ENCODE measurements at places on chromosomes 6 and 20. TPM values are rescaled to one million over a fixed set of nuclear protein-coding genes. Genes with fewer than 3 reads are reported as not detected.

DNA sequence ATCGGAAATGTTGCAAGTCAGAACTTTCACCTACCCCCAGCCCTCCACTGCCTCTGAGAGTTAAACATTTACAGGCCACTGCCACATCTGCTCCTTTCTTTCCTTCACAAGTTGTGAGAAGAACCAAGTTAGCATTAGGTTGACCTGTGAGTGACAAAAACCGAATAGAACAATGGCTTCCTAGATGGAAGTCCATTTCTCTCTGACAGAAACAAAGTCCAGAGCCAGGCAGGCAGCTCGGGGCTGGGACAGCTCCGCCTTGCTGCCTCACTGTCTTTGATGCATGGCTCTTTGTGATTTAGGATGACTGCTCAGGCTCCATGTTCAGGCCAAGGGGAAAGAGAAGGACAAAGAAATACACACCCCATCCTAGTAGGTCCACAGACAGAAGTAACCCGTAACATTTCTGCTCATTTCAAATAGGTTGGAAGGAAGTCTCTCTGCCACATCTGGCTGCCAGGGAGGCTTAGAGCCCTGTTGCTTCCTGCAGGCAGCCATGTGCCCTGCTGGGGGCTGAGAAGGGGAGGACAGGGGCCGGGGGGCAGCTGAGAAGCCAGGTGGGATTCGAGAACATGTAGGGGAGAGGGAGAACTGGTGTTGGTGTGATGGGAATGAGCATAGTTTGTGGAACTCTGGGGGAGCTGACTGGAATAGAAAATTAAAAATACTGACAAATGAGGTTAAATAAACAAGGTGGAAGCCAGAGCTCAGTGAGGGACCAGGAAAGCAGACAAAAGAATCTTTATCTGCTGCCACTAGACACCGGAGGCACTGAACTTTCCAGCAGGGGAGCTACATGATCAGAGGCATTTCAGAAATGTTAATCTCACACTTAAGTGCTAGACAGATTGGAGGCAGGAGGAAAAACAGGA lies 19.5 kb upstream of the IER3 start:
- no peak overlapping the region for H3K4me3 ChIP-seq
- H3K27ac ChIP-seq: peak overlapping the region; percentile 36
- no peak for DNase-seq
- H3K27me3 ChIP-seq: no peaks in the 10 kb centered on the region
- H3K36me3 ChIP-seq: no peaks in the 10 kb centered on the region

- no peaks in the 10 kb centered on the region for H3K4me1 ChIP-seq
- no peaks in the 10 kb centered on the region for H3K27me3 ChIP-seq
- H3K4me3 ChIP-seq: no peak overlapping the region
- DNase-seq: no peak
- H3K36me3 ChIP-seq: no peaks in the 10 kb centered on the region
- no peak overlapping the region for H3K27ac ChIP-seq
Measured at GRCh38 chr6:8958894-8959511, 523.7 kb upstream of the SLC35B3 start.

DNA sequence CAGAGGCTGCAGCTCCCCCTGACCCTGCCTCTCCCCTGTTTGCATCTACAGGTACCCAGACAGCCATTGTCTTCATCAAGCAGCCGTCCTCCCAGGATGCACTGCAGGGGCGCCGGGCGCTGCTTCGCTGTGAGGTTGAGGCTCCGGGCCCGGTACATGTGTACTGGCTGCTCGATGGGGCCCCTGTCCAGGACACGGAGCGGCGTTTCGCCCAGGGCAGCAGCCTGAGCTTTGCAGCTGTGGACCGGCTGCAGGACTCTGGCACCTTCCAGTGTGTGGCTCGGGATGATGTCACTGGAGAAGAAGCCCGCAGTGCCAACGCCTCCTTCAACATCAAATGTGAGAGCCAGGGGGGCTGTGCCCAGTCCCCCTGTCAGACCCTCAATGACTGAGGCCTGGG lies 42.1 kb upstream of the SRF start:
- peaks cover 42% of the 10 kb centered on the region for H3K4me1 ChIP-seq
- H3K4me3 ChIP-seq: no peak overlapping the region
- H3K36me3 ChIP-seq: no peaks in the 10 kb centered on the region
- no peak for DNase-seq
- no peaks in the 10 kb centered on the region for H3K27me3 ChIP-seq

GRCh38 chr20:20130399-20130798 lies 78.1 kb downstream of the CFAP61 start:
- no peaks in the 10 kb centered on the region for H3K4me1 ChIP-seq
- no peaks in the 10 kb centered on the region for H3K27me3 ChIP-seq
- no peaks in the 10 kb centered on the region for H3K36me3 ChIP-seq

DNA sequence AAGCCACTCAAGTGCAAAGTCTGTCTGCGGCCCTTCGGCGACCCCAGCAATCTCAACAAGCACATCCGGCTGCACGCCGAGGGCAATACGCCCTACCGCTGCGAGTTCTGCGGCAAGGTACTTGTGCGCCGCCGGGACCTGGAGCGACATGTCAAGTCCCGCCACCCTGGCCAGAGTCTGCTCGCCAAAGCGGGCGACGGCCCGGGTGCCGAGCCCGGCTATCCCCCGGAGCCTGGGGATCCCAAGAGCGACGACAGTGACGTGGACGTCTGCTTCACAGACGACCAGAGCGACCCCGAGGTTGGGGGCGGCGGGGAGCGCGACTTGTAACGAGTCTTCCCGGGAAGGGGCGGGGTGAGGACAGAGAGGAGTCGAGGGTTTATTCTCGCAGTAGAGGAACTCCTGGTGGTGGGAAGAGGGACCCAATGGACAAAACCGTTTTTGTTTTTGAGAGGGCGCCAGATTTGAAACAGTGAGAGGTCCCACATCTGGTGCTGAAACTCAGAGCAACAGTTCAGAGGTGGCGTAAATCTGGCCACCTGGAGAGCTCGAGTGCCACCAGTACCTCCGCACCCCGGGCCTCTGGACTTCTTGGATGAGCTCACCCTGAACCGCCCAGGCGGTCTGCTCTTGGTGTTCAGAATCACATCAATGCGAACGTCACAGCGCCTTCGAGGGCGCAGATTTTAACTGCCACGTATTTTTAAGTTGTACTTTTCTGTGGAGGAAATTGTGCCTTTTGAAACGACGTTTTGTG lies 8.0 kb downstream of the PRDM13 start:
- no peaks in the 10 kb centered on the region for H3K36me3 ChIP-seq
- no peak overlapping the region for H3K27ac ChIP-seq
- H3K27me3 ChIP-seq: peaks cover 40% of the 10 kb centered on the region
- H3K4me3 ChIP-seq: peak overlapping the region; percentile 49
- peaks cover 21% of the 10 kb centered on the region for H3K4me1 ChIP-seq

DNA sequence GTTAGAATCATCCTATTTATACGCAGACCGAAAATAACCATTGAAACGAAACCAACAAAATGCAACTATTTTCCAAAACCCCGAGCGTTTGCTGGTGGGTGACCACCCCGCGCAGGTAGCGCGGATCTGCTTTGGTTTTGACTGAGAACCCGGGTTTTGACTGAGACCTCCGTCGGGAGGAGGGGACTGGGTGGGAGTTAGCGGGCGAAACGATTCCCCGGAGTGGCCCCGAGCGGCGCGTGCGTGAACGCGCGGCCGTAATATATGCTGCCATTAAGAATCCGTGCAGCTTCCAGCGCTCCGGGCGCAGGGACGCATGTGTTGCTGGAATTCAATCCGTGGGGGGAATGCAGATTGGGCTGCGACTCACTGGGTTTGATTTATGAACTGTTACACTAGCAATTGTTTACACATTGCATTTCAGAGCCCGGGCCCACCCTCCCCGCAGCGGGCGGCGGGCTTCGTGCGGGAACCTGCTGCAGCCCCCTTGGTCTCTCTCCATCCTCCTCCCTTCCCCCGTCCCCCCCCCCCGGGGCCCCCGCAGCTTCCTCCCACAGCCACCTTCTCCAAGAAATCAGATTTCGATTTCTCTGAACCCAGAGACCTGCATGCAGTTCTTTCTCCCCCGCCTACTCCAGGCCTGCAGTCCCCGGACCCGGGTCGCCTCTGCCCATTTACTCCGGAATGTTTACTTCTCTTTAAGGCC lies 9.9 kb downstream of the NRN1 start:
- no peak for DNase-seq
- no peaks in the 10 kb centered on the region for H3K36me3 ChIP-seq
- peaks cover 18% of the 10 kb centered on the region for H3K27me3 ChIP-seq
- H3K4me1 ChIP-seq: peaks cover 46% of the 10 kb centered on the region
- H3K27ac ChIP-seq: peak overlapping the region; percentile 53
- peak overlapping the region; percentile 45 for H3K4me3 ChIP-seq

DNA sequence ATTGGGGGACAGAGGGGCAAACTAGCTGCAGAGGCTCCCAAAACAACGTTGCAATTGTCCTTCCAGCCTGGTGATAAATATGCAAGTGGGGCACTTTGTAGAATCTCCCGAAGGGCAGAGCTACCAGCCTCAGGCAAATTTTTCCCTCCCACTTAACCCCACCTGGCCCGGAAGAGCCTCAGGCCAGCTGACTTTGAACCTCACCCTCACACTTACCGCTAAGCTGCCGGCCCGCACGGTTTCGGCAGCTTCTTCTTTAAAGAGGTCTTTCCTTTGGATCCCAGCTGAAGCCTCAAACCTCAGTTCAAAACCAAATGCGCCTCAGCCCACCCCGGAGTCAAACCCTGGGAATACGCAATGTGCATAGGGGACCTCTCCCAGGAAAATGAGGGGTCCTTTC lies 2.5 kb downstream of the OVOL2 start:
- H3K27ac ChIP-seq: no peak overlapping the region
- no peak for DNase-seq
- H3K27me3 ChIP-seq: peaks cover 7% of the 10 kb centered on the region
- no peaks in the 10 kb centered on the region for H3K36me3 ChIP-seq
- H3K4me1 ChIP-seq: peaks cover 39% of the 10 kb centered on the region

GRCh38 chr20:33298391-33298790 lies 15.4 kb downstream of the BPIFB1 start:
- H3K27ac ChIP-seq: no peak overlapping the region
- no peaks in the 10 kb centered on the region for H3K36me3 ChIP-seq
- H3K4me1 ChIP-seq: no peaks in the 10 kb centered on the region
- no peak for DNase-seq
- H3K4me3 ChIP-seq: no peak overlapping the region

DNA sequence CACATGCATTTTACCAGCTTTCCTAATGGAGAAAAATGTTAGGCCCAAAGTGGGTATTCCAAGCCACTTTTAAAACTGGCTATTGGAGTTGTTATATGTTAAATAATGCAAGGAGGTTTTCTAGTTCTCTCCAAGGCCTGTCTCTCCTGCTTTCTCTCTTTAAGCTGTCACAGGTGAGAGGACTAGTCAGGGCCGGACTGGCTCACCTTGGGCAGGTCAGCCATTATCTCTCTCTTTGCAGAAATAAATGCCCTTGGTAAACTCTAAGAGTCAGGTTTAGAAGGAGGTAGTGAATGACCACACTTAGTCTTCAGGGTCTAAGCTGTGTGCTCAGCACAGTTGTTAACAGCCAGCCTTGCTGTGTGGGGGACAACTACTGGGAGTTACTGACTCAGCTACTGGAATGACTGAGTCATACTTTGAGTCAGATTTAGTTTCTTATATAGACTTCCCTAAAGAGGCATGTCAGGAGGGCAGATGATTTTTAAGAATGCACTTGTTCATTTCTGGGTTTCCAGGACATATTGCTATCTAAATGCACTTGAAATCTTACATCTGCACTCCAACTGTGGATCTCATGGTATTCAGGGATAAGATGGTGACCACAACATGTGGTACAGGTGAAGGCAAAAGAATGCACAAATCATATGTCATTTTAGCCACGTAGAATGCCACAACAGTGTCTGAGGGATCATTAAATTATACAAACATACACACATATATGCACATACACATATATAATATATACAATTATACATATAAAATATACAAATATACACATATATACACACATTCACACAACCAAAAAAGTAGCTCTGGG lies 719.4 kb downstream of the EPM2A start:
- no peaks in the 10 kb centered on the region for H3K27me3 ChIP-seq
- no peak for DNase-seq
- no peak overlapping the region for H3K4me3 ChIP-seq
- H3K27ac ChIP-seq: no peak overlapping the region

- no peaks in the 10 kb centered on the region for H3K36me3 ChIP-seq
- H3K4me3 ChIP-seq: no peak overlapping the region
- no peaks in the 10 kb centered on the region for H3K4me1 ChIP-seq
- DNase-seq: no peak
- H3K27me3 ChIP-seq: no peaks in the 10 kb centered on the region
- no peak overlapping the region for H3K27ac ChIP-seq
Measured at GRCh38 chr6:105835373-105835772, 250.8 kb upstream of the PRDM1 start.

GRCh38 chr20:2206957-2207769 lies 88.6 kb upstream of the TGM3 start:
- DNase-seq: no peak
- no peak overlapping the region for H3K27ac ChIP-seq
- no peaks in the 10 kb centered on the region for H3K36me3 ChIP-seq
- peak overlapping the region; percentile 61 for H3K4me3 ChIP-seq

- no peaks in the 10 kb centered on the region for H3K36me3 ChIP-seq
- no peak overlapping the region for H3K27ac ChIP-seq
- H3K4me1 ChIP-seq: no peaks in the 10 kb centered on the region
Measured at GRCh38 chr6:34284563-34285447, 36.0 kb upstream of the SMIM29 start.

- H3K4me3 ChIP-seq: no peak overlapping the region
- no peaks in the 10 kb centered on the region for H3K4me1 ChIP-seq
- H3K27ac ChIP-seq: no peak overlapping the region
- no peaks in the 10 kb centered on the region for H3K36me3 ChIP-seq
- DNase-seq: no peak
- no peaks in the 10 kb centered on the region for H3K27me3 ChIP-seq
Measured at GRCh38 chr6:65182681-65183080, 524.3 kb downstream of the EYS start.

GRCh38 chr20:59781226-59781625 lies 152.2 kb downstream of the SYCP2 start:
- H3K27me3 ChIP-seq: no peaks in the 10 kb centered on the region
- no peak overlapping the region for H3K27ac ChIP-seq
- no peaks in the 10 kb centered on the region for H3K36me3 ChIP-seq
- no peak overlapping the region for H3K4me3 ChIP-seq
- H3K4me1 ChIP-seq: no peaks in the 10 kb centered on the region

GRCh38 chr20:13024596-13024995 lies 15.8 kb downstream of the SPTLC3 start:
- DNase-seq: no peak
- no peak overlapping the region for H3K4me3 ChIP-seq
- H3K27me3 ChIP-seq: no peaks in the 10 kb centered on the region

- peaks cover 34% of the 10 kb centered on the region for H3K36me3 ChIP-seq
- no peak for DNase-seq
- no peak overlapping the region for H3K27ac ChIP-seq
- H3K4me3 ChIP-seq: no peak overlapping the region
- no peaks in the 10 kb centered on the region for H3K27me3 ChIP-seq
Measured at GRCh38 chr6:2782356-2782708, 17.1 kb downstream of the WRNIP1 start.

Gene OPRM1
- total RNA-seq: 0.98 TPM

Gene LY6G6D
- total RNA-seq: not detected

Gene GPX5
- not detected for total RNA-seq

Gene MAP3K4
- 56.7 TPM for total RNA-seq

Gene DPPA5
- total RNA-seq: not detected

Gene WFDC5
- total RNA-seq: 6.1 TPM

All from vagina (tissue), 2 donors.